ENCODE measurements at places on chromosomes 7 and 10.

GRCh38 chr7:70498232-70498992 lies 633.5 kb upstream of the GALNT17 start:
- DNase-seq = no peak

- DNase-seq = no peak
Observed at GRCh38 chr10:103641326-103641725, 147.8 kb downstream of the NEURL1 start.

- DNase-seq = no peak
Observed at GRCh38 chr7:157358753-157359096, 21.9 kb downstream of the DNAJB6 start.

GRCh38 chr10:61021926-61022325 lies 77.9 kb upstream of the RHOBTB1 start:
- no peak for DNase-seq

DNA sequence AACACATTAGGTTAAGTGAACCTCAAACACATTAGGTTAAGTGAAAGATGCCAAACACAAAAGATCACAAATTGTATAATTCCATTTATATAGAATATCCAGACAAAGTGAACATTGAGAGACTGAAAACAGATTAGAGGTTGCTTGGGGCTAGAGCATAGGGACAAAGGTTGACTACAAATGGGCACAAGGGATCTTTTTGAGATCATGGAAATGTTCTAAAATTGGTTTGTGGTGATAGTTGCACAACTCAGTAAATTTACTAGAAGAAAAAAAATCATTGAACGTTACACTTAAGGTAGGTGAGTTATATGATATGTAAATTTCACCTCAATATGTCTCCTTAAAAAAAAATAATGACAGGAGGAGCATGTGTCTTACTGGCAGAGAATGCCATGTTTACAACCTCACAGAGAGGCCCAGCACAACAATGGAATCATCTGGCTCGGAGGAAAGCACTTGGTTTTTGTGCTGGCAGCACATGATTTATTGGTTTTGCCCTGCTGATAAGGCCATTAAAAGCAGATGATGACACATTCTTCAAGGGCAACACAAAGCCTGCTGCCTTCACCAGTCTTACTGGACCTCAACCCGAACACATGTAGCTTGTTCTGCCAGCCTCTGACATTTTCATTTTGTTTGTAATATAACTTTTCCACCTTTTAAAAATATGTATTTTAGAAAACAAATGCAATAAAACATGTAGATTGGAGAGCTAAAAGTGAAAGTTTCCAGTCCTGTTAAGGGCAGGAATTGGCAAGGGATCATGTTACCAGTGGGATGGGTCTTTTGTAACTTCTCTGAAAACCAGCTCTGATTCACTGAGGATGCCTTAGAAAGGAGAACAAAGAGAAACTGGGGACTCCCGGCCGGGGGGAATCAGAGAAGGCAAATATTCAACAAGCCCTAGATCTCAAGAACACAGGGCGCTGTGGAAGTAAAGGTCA lies 11.9 kb upstream of the LMOD2 start:
- no peak for DNase-seq

- no peak for DNase-seq
Observed at GRCh38 chr10:111990734-111991133, 192.8 kb downstream of the GPAM start.
